Stimulated activated CD4-positive, alpha-beta T cell treated with anti-CD3 and anti-CD28 coated beads, Interleukin-12 subunit alpha, Interleukin-12 subunit beta, amount 100 ng/mL, for 24 hours (primary cell): ENCODE measurements at places on chromosomes 1 and 21.

DNA sequence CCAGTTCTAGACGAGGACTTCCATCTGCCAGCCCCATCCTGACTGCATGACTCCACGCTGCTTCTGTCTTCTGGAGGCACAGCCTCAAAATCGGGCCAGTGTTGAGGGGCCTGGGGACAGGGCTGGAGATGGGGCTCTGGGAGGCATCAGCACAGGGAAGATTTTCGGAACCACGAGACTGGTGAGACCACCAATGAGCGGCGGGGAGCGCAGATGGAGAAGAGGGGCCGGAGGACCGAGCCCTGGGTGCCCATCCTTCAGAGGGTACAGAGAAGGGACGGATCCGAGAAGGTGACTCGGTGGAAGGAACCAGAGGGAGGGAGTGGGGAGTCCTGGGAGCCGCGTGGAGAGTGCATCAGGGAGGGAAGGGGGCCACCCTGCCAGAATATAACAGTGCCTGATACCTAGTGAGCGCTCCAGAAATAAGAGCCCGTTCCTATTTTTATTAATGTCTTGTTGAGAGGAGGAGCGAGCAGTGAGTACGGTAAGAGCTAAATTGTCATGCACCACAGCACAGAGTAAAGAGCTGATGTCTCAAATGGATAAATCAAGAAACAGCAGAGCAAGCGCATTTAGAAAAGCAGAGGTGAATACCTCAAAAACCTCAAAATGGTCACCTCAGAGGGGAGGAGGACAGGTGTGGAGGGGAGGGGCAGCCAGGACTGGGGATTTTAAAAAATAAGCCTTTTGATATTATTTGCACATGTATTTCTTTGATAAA lies 26.2 kb upstream of the KIF26B start:
- DNase-seq: no peak

GRCh38 chr21:45363921-45364467 lies 41.0 kb upstream of the COL18A1 start:
- DNase-seq: peak; percentile 5

- DNase-seq: no peak
Observed at GRCh38 chr21:44869781-44870747, 3.4 kb downstream of the PTTG1IP start.

GRCh38 chr1:221729771-221730330 lies 12.0 kb downstream of the DUSP10 start:
- DNase-seq: no peak

DNA sequence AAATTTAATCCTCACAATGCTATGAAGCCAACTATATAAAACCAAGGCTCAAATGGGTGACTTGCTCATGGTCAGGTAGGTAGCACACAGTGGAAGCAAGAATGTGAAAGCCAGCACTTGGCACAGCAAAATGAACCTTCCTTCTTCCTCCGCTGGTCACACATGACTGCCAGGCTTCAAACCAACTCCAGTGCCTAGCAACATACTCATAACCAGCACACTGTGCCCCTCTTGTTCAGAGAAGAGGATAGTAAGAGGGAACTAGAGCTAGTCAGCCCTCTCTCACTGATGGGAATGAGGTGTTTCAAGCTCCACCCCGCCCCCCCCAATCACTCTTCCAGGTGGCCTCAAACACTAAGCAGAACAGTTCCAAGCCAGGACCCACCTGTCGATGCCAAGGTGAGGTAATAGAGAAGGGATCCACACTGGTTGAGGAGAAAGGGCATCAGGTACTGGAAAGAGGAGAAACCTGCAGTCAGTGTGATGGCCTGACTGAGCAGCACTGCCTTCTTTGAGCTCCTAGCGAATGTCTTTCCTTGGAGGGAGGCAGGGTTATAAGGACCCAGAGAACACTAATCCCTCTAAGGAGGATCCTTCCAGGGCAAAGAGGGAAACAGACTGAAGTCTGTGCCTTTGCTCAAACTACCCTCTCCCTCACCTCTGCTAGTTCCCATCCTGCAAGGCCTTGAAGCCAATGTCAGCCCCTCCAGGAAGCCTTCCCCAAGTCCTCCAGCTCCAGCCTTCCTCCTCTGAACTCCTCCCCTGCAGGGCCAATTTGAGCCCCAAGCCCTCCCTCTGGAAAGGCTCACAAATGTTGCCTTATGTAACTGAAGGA lies 1.2 kb downstream of the TMEM234 start:
- no peak for DNase-seq

DNA sequence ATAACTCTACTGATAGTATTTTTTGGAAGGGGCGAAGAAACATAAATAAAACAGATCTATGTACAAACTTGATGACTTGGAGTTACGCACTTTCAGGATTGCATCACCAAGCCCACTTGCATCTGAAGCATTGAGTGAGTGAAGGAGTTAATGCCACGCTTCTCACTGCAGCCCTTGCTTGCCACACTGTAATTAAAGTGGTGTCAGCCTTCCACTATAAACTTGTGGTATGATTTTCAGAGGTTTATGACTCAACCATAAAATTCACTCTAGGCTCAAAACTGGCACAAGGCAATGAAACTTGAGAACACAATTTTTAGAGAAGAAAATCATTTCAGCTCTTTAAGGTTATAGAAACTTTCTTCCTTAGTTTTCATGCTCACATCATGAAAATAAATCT lies 93.9 kb upstream of the PRMT6 start:
- DNase-seq: no peak

- peak; percentile 65 for DNase-seq
Observed at GRCh38 chr1:27366411-27367159, at the start of gene MAP3K6. Gene MAP3K6 (minus strand): TSS chr1:27366961. CDS start chr1:27366597, 364 bp downstream.

- no peak for DNase-seq
Observed at GRCh38 chr21:42500736-42501135, 4.7 kb upstream of the RSPH1 start.

- DNase-seq: no peak
Observed at GRCh38 chr1:26705788-26706311, 10.0 kb downstream of the ARID1A start.

- DNase-seq: peak; percentile 31
Observed at GRCh38 chr1:184222652-184223052, 164.2 kb upstream of the C1orf21 start.

DNA sequence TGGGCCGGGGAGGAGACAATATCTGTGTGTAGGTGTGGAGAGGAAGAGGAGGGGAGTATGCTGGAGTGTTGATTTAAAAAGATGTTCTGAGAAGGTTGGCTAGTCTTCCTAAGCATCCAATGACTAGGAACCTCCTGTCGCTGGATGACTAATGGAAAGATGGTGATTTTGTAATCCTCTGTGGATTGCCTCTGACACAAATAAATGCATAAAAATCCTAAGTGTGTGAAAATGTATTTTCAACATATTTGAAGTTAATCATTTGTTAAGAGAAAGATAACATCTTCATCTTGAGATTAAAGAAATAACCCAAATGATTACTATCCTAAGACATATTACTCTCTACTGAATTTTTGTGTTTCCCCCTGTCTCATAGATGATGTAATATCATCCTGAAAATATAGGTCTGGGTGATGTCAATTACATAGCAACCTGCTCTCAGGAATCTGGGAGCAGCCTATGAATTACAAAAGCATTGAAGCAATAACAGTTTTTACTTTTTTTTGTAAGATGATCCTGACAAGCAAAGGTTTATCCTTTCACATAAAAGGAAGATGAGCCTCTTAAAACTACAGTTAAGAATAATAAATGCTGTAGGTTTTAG lies 220.5 kb upstream of the MAP1LC3C start:
- no peak for DNase-seq

DNA sequence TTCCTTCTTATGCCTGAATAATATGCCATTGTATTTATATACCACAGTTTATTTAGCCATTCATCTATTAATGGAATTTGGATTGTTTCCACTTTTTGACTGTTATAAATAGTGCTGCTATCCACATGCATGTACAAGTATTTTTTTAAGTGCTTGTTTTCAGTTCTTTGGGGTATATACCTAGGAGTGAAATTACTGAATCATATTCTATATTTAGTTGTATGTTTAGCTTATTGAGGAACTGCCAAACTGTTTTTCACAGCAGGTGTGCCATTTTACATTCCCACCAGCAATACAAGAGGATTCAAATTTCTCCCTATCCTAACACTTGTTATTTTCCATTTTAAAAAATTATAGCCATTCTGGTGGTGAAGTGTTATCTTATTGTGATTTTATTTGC lies 7.6 kb upstream of the HJV start:
- DNase-seq: no peak

DNA sequence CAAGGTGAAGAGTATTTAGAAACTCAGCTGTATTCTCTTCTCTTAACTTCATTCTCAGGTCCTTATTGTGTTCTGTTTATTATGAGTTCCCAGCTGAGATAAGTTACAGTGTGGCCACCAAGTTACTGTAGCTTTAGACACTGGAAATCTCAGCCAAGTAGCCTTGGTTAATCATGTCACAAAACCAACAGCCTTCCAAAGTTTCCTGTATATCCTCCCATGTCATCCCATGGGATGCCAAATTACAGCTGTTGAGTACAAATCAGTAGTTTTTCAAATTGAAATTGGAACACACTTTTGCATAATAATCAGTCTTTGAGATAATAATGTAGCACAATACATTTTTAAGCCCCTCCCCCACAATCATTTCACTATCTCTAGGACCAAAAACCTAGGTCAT lies 10.7 kb downstream of the ADAMTS5 start:
- no peak for DNase-seq

- no peak for DNase-seq
Observed at GRCh38 chr1:221913351-221913892, 171.5 kb upstream of the DUSP10 start.

- DNase-seq: no peak
Observed at GRCh38 chr1:85276978-85277639, 677 bp upstream of the BCL10 start.

- DNase-seq: no peak
Observed at GRCh38 chr21:28391938-28392849, 600.5 kb downstream of the LTN1 start.

GRCh38 chr1:18820791-18821641 lies 38.4 kb downstream of the TAS1R2 start:
- DNase-seq: peak; percentile 69

DNA sequence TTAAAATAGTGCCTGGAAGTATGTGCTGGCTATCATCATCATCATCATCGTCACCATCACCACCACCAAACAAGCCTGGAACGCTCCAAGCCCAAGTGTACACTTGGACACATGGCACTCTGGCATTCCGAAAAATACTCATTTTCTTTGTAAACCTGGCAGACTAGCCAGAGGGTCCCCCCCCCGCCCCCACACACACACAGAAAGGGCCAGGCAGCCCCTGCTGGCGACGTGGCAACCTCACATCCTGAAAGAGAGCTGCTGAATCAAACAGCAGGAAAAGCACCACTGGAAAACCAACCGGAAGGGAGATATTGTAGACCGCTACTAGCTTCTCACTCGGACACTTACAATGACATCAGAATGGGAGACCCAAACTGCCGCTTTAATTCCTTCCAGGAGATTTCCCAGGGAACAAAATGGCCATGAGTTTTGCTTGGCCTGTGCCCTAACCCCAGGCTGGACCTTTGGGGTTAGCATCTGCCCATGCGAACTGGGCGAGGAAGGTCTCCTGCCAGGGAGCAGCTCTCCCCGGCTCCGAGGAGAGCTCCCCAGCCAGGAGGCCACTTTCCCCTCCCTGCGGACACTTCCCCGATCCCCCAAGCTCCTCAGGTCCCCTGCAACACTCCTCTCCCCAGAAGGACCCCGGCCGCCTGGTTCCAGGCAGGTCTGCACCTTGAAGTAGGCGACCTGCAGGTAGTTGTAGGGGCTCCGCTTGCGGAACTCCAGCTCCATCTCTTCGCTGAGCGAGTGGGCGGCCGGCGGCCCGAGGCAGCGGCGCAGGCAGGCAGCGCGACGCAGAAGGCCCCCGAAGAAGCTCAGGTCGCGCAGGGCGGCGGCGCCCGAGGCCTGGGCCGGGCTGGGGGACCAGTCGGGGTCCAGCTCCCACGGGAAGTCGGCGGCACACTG lies 742 bp downstream of the P3H1 start:
- no peak for DNase-seq

GRCh38 chr1:190479050-190479397 lies 1.4 kb upstream of the BRINP3 start:
- no peak for DNase-seq

DNA sequence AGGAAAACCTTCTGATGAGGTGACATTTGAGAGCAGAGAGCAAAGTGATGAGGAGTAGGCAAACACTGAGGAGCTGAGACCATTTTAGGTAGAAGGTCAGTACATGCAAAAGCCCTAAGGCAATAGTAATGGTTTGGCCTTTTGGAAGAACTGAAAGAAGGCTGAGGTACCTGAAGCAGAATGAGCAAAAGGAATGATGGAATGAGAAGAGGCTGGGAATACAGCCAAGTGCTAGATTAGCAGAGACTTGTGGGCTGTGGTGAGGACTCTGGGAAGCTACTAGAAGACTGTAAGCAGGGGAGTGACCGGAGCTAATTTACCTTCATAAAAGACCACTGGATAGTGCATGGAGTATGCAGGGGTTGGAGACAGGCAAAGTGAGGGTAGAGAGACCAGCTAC lies 77.9 kb downstream of the GFI1 start:
- DNase-seq: no peak

DNA sequence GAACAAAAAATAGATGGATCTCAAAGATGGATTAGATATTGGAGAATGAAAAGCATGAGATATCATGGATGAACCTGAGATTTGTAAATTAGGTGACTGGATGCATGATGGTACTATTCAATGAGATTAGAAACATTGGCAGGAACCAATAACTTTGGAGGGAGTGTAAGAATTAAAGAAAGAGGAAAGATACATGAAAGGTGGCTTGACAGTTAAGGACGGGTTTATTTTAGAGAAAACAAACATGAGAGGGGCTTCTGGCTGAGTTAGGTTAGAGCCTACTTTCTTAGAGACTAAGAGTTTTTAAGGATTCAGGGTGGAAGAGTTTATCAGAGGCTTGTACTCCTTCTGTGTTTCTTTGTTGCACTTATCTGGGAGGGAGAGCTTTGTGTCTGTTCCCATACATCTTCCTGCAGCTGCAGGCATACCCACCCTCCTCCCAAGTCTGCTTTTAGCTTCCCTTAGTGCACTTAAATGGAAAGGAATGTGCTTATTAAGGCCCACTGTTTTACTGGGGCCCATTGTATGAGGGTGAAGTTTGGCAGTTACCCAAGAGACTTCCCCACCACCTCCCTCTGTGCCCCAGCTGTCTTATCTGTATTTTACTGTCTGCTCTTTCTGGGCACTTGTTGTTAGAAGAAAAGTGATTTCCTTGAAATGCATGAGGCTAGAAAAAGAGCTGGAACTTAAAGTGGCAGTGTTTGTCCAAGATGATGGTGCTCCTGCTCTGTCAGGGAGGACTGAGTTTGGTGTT lies 26.1 kb upstream of the CR2 start:
- DNase-seq: no peak

DNA sequence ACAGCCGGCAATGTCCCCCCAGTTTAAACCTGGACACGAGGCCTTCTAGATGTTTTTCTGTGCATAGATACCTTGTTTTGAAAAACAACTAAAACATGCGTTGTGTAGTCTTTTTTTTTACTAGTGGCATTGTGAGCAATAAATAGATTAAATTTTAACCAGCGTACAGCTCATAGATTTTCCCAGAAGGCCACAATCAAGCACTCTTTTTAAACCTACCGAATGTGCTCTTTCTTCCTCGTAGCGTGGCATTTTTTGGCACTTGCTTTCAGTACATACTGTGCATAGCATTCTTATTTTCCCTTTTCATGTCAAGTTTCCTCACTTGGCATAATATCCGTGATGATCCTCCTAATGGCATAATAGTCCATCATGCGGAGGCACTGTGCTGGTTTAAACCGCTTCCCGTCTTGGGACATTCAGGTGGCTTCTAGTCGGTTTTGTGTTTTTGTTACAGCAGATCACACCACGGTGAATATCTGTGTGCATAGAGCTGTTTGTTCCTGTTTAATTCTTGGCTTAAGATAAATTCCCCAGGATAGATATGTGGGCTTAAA lies 95.3 kb downstream of the PDE9A start:
- DNase-seq: no peak
